ENCODE measurements at places on chromosomes 4 and X. TPM values are rescaled to one million over a fixed set of nuclear protein-coding genes. Genes with fewer than 3 reads are reported as not detected.

DNA sequence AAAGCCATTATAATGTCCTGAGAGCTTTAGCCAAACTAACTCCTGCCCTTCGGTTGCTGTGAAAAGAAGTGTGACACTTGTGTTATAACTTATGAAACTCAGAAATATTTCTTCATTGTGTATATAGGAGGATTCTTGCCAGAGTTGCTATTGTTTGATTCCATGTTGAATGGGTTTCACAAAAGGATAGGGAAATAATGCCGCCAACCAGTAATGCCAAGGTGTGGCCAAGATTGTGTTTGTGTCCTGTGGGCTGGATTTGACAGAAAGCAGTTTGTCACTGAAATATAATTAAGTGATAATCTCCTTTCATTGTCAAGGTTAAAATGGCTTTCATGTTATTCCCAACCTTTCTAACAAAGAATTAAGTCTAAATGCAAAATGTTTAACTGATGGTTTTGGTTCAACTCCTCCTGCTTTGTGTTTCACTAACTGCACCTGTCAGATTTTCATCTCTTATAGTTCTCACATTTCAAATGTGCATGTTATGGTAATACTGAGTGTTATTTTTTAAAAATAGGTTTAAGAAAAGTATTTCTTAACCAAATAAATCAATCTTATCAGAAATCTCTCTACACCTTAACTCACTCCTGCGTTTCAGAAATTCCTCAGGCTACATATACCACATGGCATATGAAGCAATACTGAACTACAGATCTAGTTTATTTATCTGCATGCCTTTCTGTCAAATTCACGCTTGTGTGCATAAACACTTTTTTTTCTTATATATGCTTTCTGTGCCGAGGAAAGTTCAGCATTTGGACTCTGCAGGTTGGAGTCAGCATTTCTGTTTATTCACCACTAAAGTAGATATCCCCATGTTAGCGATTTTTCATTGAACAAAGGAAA is at the start of gene CLDN22:
Gene CLDN22, minus strand, starts transcription at position 66 of the 849 bp plus-strand sequence. Its CDS starts 58 bp downstream, at position 8.
- no peak for DNase-seq

- DNase-seq = no peak
These were observed 3.5 kb downstream of the SPOCK3 start for GRCh38 chr4:167230744-167231143.

- DNase-seq = no peak
These were observed 144.6 kb upstream of the GPR101 start for GRCh38 chrX:137178392-137178791.

DNA sequence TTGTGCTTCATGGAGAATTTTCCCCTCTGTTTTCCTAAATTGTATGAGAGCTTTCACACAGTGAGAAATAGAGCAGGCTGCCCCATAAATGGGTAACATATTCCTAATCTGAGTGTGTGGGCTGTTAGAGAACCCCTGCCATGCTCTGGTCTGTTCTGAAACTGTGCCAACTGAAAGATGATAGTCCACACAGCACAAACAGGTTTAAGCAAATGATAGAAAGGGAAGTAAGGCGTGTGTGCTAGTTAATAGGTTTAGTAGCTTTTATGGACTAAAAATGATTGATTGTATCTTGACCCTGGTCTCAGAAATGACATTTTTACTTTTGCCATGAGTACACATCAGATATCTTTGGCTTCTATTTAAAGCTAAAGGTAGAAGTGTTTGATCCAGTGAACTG is 106.2 kb downstream of the PRRG1 start:
- DNase-seq = no peak

DNA sequence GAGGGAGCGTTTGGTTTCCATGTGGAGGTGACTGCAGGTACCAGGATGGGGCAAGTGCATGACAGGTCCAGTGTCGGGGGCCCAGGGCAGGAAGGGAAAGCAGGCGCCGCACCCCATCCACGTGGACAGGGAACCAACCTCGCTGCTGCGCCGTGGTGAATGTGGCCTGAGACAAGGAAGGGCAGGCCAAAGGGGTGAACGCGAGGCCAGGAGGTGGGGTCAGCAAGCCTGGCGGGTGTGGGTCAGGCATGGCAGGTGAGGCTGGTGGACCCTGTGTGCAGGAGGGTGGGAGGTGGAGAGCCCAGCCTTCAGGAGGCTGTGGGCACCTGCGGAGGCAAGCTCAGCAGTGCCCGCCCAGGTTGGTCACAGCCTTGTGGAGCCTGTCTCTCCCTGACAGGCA is 14.7 kb downstream of the SH3BP2 start:
- no peak for DNase-seq

GRCh38 chr4:102256321-102256720 is 89.0 kb downstream of the SLC39A8 start:
- no peak for DNase-seq

- DNase-seq = no peak
These were observed 45.3 kb downstream of the ANK2 start for GRCh38 chr4:113094802-113095201.

CD38 gene
- polyA plus RNA-seq = not detected

- no peak for DNase-seq
These were observed 79.5 kb downstream of the CLNK start for GRCh38 chr4:10605031-10605430.

DNA sequence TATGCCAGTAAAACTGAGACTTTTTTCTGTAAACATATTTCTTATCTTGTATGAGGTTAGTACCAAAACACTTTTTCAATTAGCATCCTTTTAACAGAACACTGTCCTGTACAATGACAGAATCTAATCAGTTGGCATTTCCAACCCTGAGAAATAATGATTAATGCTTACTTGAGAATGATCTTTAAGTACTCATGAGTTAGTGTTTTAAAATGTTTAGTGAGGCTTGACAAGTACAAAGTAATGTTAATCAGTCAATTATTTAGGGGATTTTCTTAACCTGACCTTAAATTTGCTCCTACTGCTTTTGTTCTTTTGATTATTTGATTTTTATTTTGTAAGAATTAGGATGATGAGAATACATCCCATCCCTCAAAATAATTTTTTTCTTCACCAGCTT is 496.5 kb downstream of the RPA4 start:
- DNase-seq = no peak

DNA sequence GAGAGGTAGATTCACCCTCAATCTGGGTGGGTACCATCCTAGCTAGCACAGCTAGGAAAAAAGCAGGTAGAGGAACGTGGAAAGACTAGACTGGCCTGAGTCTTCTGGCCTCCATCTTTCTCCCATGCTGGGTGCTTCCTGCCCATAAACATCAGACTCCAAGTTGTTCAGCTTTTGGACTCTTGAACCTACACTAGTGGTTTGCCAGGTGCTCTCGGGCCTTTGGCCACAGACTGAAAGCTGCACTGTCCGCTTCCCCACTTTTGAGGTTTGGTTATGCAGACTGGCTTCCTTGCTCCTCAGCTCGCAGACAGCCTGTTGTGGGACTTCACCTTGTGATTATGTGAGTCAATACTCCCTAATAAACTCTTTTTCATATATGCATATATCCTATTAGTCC is 36.4 kb upstream of the UGT2B4 start:
- no peak for DNase-seq

GRCh38 chr4:47490550-47490949 is 5.5 kb downstream of the ATP10D start:
- DNase-seq = no peak

- DNase-seq = no peak
These were observed 40.9 kb upstream of the ANXA3 start for GRCh38 chr4:78510681-78511080.

SRPK3 gene
- 1.1 TPM for polyA plus RNA-seq

- no peak for DNase-seq
These were observed 1.7 kb upstream of the MAGEH1 start for GRCh38 chrX:55450259-55450658.

DNA sequence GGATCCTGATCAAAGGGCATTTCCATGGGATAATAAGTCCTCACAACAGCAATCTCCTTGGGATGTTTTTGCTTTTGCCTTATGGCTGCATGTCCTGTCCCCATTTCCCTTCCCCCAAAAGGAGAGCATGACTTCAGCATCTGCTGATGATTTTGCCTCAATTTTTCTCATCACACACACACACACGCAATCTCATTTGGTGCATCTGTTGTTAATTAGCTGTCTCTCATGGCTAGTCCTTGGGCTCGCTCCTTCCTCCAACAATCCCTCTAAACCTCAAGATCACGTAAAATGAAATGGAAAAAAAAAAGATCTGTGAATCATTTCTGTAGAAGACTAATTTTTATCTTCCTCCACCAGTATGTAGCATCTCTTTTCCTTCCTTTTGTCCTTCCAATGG is 153.6 kb downstream of the RBMX2 start:
- DNase-seq = peak; percentile 83

DNA sequence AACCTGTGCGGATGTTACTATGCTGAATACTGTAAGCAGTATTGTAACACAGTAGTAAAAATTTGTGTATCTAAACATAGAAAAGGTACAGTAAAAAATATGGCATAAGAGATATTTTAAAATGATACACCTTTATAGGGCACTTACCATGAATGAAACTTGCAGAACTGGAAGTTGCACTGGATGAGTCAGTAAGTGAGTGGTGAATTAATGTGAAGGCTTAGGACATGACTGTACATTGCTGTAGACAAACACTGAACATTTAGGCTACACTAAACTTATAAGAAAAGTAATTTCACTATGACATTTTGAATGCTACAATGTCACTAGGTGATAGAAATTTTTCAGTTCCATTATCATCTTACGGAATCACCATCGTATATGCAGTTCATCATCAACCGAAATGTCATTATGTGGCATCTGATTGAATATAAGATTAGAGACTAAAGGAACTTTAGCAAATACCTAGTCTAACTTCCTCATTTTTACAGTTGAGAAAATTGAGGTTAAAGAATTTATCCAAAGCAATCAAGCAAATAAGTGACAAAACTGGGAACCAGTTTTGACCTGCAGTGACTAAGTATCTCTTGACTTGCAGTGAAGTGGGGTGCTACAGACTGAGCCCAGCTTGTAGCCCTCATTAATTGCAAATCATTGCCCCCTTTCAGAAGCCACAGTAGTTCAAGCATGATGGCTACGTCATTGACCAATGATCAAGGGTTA is 55.3 kb downstream of the EGF start:
- DNase-seq = no peak

PRDX4 gene
- polyA plus RNA-seq = 168 TPM

MAP7D2 gene
- polyA plus RNA-seq = 0.21 TPM

DNA sequence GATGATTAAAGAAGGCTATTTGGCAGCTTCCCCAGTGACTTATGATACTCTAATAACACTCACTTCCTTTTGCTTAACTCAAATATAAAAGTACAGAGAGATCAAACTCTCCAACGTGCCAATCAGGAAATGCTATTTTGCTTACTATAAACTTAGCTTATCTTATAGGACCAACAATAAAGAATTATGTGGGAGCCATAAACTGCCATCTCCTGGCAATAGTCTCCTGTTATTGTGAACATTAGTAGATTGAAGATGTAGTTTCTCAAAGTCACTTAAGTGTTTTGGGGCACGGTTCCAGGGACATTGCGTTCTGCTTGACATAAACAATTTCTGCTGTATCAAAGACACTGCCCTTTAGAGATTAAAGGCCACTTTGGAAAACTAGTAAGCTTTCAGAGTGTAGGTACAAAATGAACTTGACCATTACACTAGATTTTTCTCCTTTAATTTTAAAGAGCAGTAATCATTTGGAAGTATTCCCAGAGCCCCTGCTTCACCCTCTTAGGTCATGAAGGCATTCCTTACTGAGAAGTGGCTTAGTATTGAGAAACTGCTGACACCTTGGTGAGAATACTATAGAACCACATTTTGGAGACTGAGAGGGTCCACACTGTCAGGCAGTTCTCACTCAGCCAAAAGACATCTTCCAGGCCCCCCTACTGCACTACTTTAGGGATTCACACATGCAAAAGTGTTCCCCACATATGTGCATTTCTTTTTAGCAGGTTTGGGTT is 51.9 kb downstream of the MAOA start:
- DNase-seq = no peak

CT45A3 gene
- polyA plus RNA-seq = not detected

DNA sequence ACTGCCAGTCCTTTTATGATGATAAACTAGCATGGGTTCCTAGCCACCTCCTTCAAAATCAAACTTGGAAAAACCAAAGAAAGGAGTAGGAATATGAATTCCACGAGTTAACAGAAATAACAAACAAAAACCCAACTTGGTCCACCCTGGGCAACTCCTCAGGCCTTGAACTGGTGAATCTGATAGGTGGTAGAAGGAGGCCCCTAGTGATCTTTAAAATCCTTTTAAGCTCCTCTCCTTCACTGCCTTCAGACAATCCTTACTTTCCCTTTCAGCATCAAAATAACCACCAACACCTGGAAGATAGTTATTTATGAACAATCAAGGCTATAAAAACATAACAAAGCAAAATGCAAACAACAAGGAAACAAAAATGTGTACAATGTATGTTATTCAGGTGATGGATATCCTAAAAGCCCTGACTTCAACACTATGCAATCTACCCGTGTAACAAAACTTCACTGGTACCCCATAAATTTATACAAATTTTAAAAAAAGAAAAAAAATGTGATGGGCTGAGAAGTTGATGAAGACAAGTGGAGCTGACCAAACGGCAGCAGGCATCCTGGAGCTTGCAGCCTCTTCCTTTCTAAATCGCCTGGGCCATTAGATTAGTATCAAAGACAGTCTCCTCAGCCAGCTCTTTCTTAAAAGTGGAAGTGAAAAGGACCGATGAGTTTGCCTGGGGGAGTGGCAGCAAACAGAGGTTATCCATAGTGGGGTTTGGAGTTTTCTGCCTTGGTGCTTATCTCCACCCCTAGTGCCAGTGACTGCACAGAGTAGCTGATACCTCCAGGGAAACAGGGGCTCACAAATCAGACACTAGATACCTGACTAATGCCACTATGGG is 179.6 kb downstream of the TMA16 start:
- no peak for DNase-seq

MEPE gene
- not detected for polyA plus RNA-seq

DNA sequence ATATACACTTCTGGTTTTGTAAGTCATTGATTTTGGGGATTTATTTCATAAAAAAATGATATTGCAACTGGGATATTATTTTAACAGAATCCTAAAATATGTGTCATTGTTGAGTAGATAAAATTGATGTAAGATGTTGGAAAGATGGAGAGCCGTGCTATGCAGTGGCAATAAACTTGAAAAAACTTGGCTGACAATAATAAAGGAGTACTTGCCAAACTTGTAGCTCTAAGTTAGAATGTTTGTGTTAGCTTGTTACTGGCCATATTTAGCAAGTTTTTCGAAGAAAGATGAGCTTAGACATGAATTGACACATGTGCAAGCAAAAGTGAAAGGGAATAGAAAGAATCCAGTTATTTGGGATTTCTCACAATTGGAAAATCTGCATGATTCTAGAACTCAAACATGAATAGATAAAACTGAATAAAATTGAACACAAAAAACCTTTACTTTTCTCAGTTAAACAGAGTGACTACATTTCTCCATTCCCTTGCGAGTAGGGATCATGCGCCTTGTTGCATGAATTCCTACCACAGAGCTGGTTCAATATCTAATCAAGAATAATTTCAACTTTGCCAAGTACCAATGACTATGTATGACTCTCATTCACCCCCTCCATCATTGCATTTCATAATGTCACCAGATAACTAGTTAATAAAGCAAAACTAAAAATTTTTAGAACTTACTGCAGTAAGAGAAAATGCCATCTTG is 327.8 kb downstream of the CAMK2D start:
- DNase-seq = no peak

CLIC2 gene
- not detected for polyA plus RNA-seq

Data from BJ (cell line).